ENCODE measurements at places on chromosomes 3 and 15.

- no peak for DNase-seq
Measured at GRCh38 chr15:41105348-41106334, 10.4 kb downstream of the INO80 start.

DNA sequence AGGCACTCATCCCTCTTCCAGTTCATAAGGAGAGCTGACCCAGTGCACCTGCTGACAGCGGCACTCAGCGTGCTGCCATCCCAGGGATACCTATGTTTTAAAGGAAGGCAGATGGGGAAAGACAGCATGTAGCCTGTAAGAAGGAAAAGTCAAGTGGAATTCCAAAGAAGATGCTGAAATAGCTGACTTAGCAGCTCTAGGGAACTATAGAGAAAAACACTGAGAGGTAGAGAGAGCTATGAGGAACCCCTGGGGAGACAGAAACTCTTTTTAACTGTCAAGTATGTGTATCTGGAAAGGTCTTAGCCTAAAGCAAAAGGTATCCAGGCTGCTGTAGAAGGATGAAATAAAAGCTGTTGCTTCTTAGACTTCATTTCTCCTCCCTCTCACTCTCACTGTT, 113.4 kb upstream of the BCL6 start:
- no peak for DNase-seq

DNA sequence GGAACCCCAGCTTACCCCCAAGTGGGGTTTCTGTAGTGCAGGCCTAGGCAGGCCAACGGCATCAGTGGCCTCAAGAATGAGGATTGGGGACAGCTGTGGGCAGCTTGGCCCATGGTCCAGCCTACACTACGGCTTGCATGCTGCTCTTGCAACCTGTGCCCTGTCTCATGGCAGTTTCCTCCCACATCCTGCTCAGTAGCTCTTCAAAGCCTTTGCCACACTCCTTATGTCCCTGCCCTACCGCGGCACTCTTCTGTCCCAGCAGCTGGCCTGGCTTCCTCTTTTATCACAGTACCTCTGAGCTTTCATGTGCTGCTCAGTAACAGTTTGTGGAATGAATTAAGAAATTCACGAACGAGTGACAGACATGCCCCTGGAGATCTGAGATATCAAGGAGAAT, 431.0 kb downstream of the EPHB1 start:
- DNase-seq: no peak

GRCh38 chr15:42102646-42103235, 8.4 kb upstream of the PLA2G4D start:
- DNase-seq: no peak

GRCh38 chr15:67403428-67404154, 117.3 kb upstream of the C15orf61 start:
- DNase-seq: no peak

DNA sequence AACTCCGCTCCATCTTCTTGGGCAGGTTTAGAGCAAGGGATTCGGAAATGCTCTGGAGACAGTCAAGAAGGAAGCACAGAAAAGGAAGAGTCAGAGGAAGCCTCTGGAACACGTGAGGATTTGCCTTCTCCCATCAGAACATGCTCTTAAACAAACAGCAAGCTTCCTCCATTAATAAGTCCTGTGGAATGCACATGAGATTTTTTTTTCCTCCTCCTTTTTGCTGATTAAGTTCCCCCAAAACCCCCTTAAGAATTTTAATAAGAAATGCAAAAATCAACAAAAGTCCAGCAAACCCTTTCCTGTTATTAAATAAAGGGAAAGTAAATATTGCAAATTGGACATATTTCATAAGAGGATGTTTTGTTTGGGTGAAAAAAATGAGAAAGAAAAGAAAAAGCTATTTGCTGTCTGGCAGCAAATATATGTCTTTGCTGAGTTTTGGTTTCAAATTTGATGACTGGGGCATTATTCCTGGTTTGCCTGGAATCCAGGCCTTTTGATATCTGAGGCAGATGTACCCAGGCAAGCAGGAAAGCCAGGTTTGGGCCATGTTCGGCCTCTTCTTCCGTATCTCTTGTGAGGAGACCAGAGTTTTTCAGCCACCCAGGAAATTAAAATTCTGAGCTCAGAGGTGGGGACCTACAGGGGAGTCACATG, 7.9 kb upstream of the TSEN2 start:
- DNase-seq: no peak

GRCh38 chr3:4410606-4411005, 56.5 kb downstream of the SUMF1 start:
- no peak for DNase-seq

DNA sequence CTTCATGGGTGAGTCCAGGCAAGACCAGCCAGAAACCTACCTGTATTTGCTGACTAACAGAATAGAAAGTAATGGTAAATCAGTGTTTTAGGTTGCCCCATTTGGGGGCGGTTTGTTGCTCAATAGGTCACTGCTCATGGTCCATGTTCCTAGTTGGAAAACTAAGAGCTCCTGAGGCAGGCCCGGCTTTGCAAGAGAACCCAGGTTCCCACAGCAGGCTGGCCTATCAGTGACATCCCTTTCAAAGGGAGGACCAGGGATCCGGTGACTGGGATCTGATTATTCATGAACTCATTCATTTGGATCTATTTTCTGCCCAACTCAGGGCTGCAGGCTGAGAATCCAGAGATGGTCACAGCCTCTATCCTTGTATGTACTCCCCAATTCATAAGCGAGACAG, 163.9 kb downstream of the WNT7A start:
- no peak for DNase-seq

DNA sequence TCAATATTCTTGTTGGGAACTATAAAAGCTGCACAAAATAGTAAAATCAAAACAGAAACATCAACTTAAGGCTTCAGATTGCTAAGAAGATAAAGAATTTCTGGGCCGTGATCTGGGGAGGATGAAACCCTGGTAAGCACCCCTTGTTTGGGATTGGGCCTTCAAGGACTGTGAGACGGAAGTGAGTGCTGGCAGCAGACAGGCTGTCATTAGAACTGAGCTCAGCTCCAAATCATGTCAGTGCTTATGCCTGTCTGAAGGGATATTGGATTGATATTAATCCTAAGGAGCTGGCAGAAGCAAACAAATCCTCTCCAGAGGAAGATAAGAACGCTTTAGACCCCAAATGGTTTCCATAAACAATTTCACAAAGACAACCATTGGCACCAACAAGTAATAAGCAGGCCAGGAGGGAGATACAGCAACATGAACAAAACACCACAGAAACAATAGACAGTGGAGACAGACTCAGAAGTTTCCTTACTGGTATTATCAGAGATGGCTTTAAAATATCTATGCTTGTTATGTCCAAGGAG, 72.6 kb upstream of the CTXND1 start:
- DNase-seq: no peak

DNA sequence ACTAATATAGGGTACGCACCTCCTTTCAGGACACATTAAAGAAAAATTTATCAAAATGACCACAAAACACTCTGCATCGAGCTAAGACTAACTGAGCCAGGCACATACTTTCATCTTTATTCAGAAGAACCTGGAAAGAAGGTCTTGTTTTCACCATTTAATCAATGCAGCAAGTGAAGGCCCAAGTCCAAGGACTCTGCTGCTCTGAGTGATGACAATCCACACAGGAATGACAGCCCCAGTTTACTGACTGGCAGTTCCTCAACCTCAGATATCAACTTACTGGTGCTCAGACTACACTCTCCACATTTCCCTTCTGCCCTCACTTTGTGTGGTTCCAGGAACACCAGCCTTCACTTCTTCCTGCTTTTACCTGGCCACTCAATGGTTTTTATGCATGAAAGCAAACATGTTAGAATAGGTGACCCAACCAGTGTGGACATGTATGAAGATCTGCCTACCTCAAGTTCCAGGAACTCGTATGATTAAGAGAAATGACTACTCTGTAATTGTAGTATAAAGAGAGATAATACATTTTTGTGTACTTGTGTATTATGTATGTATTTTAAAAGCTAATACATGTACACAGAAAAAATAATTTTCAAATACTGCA, 29.1 kb upstream of the RASA2 start:
- no peak for DNase-seq

DNA sequence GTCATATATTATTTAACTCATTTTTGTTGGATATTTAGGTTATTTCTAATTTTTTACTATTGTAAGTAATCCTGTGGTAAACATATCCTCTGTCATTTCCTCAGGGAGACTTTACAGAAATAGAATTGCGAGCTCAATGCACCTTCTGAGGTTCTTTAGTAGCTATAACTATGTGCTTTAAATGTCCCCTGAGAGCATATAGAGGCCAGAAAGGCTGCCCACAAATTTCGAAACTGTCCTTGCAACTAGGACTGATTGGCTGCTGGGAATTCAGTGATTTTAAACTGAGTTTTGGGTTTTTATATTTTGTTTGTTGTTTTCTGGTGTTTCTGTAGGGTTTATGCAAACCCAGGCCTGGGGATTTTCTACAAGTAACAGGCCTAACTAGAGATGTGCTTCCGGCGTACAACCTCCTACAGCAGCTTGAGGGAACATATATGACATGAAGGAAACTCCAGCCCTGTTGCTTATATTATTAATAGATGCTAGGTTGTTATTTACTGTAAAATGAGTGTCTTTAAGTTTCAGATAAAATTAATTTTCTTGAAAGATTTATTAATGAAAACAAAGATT, 29.1 kb upstream of the P4HTM start:
- DNase-seq: no peak

- DNase-seq: peak; percentile 82
Measured at GRCh38 chr3:184314700-184315542, 515 bp downstream of the EIF4G1 start.

- DNase-seq: no peak
Measured at GRCh38 chr3:31988271-31988670, 6.7 kb downstream of the ZNF860 start.

All from NCI-H69 (cell line).